ENCODE measurements at places on chromosomes 7 and 10.

DNA sequence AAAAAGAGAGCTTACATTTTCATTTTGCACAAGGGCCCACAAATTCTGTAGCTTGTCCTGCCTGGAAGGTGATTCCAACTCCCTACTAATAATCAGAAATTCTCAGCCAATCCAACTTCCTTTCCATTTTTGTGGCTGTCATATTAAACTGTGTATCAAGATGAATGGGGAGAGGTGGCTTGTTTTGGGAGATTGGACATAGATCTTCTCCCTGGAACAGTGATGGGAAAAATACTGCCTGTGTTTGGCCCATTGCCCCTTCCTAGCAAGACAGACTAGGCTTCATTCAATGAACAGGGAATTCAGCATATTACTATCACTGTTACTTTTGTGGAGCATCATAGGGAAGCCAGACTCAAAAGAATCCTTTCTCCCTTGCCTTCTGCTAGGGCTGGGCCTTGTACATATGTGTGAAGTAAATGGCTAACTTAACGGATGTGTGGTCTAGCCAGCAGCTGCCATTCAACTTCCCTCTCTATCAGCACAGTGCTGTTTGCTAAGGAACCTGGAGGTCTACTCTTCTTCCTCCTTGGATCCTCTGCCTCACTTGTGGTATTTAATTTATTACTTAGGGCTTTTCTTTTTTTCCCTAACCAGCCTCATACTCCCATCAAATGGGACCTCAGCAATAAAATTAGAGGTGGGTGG, 326.0 kb downstream of the BICC1 start:
- DNase-seq, result no peak

DNA sequence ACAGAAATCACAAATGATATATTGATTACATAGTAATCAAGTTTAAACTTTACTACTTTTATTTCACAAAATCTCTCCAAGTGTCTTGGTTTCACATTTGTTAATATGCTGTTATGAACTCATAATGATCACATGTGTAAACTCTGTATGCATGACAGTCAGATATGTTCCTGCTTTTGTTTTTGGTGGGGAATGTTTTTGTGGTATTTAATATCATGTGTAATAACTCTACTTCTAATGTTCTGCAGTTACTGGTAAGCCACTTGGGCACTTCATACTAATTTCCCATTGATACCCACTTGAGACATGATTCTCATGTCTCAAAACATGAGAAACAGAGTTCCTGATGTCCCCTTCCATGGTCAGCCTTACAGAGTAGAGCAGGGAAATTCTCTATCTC, 109.1 kb upstream of the INHBA start:
- DNase-seq, result no peak

DNA sequence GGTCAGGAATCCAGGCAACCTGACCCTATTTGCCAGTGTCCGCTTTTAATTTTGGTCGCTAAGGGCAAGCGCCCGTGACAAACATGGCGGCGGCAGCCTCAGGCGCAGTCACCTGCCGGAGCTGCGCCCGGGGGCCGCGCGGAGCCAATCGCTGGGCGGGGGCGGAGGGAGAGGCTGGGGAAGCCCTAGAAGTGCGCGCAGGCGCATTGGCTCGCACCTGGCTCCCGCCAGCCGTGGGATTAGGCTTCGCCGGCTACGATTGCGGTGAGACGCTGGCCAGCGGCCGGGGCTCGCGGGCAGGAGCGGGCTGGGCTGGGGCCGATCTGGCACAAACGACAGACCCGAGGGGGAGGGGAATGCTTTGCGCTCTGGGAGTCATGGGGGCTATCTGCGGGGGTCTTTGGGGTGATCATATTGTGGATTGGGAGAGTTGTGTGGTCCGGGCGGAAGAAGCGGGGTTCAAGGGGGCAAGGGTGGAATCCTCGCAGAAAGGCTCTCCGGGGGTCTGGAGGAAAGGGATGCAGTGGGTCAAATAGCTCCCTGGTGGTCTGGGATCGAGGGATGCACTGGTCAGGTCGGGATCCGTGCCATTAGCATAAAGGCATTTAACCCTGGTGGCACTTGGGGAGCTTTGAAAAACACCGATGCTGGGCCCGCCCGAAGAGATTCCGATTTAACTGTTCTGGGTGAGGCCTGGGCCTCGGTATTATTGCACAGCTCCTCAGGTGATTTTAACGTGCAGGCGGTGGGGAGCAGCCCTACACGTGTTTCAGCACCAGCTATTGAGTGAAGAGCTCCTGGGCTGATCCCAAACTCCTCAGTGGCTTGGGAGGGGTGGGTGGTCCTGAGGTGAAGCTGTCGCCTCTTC, 10.1 kb upstream of the C10orf95 start:
- peak; percentile 94 for DNase-seq

DNA sequence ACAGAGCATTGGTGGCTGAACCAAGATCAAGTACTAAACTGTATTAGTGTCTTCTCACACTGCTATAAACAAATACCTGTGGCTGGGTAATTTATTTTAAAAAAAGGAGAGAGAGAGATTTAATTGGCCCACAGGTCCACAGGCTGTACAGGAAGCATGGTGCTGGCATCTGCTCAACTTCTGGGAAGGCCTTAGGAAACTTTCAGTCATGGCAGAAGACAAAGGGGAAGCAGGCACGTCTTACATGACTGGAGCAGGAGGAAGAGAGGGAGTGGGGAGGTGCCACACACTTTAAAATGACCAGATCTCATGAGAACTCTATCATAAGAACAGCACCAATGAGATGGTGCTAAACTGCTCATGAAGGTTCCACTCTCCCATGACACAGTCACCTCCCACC, 95.2 kb upstream of the JCAD start:
- no peak for DNase-seq

DNA sequence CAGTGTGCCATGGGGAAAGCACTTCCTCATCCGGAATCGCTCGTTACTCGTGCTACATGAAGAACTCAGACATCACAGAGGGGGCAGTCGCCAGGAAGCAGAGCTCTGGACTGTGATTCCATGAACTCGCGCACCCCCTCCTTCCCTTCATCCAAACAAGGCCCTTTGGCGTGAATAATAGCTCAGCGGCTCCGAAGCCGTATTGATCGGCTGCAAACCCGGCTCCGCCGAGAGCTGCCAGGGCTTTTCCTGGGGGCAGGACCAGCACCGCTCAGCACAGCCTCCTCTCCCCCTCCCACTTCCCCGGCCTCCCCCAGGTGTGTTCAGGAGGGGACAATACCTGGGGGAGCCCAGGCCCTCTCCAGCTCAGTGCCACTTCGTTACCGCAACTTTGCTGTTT, 129.0 kb upstream of the TCF7L2 start:
- DNase-seq, result no peak

- DNase-seq, result no peak
Measured at GRCh38 chr10:132804785-132805426, 19.0 kb upstream of the NKX6-2 start.
